ENCODE measurements at places on chromosomes 11 and 22.
A peak's percentile ranks its signal among the peaks of the same experiment; 100 is the strongest.

DNA sequence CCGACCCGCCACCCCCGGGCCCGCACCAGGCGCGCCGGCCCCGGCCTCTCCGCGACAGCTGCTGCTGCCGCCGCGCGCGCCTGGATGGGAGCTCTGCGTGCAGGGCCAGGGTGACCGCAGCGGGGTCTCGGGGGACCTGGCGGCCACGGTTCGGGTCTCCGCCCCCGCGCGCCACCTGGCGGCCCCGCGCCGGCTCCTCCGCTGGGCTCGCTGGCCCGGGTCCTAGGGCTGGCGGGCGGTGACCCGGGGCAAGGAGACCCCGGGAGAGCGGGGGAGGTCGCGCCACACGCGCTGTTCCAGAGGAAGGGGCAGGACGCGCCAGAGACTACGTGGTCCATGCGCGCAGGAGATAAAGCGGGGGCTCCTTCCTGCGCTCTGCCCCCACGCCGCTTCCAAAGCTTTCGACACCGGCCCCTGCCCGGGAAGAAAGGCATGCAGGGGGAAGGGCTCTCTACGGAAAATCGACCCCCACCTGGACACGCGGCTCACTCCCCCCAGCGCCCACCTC, 562 bp downstream of the SHANK2 start:
- DNase-seq = no peak

GRCh38 chr22:36828815-36829214, 12.0 kb upstream of the PVALB start:
- no peak for DNase-seq

- no peak for DNase-seq
Measured at GRCh38 chr11:94741022-94741679, 27.0 kb upstream of the AMOTL1 start.

DNA sequence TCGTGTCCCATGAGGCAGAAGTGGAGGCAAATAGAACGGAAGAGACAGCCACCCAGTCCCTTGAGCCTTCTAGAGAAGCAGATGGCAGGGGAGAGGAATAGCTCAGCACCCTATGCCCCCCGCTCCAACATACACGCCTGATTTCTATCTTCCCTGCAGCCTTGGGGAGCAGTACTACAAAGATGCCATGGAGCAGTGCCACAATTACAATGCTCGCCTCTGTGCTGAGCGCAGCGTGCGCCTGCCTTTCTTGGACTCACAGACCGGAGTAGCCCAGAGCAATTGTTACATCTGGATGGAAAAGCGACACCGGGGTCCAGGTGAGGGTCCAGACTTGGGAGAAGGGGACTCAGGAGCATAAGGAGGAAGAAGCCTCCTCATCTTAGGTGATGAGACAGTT, 6.6 kb downstream of the DPF2 start:
- no peak for DNase-seq

DNA sequence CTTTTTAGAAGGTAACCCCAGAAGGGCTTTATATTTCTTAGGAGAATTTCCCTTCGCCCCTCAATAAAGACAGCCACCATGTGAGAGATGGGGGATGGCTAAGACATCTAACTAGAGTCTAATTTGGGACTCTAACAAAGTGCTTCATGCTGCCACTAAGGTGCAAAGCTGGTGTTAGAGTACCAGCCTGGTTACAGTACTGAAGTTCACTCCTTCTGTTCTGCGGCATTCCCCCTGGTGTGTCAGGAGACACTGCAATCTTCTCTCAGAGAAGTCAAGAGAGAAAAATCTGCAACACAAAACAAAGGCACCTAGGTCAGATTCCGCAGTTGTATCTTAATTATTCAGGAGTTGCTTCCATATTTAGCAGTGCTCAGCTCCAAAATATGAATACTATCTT, 603.0 kb upstream of the CADM1 start:
- no peak for DNase-seq

GRCh38 chr11:69634590-69634989, 6.4 kb upstream of the CCND1 start:
- no peak for DNase-seq

DNA sequence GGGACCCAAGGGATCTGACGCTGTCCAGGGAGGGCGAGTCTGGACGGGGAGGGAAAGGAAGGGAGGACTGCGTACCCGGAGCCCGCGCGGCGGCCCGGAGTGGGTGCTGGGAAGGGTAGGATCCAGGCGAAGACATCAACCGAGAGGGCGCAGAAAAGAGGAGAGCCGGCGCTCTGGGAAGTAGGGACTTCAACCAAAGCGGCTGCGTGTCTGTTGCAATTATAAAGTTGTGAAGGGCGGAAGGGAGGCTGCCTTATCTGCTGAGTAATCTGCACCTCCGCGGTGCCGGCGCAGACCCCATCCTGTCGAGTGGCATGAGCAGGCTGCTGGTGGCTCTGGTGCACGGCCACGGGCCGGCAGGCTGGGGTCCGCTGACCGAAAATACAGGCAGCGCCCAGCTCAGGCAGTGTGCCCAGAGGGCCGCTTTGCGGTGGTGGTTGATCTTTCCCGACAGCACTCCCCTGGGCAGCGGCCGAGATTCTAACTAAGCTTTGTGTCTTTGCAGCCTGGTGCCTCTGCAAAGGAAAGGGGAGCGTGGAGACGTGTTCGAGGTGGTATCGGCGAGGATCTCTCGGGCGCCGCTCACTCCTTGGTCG, 978 bp downstream of the C11orf87 start:
- DNase-seq = no peak

DNA sequence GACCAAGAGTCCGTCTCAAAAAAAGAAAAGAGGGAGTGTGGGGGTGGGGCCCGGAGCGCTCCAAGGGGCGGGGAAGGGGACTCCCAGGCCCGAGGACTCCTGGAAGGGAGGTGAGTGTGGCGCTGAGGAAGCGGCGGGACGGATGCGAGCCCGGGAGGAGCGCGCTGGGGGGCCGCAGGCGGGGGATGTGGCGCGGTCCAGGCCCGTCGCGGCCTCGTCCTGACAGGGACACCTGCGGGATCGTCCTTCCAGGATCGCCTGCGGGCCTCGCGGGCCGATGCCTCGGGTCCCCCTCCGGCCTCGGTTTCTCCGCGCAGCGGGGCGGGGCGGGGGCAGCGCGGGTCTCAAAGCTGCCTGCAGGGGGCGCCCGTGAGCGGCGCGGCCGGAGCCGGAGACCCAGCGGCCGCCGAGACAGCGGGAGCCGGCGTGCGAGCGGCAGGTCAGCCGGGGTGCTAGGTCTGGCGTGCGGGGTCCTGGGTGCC, 3.8 kb upstream of the ADORA2A start:
- DNase-seq = no peak

- DNase-seq = no peak
Measured at GRCh38 chr22:29194184-29194583, 11.5 kb upstream of the EMID1 start.

GRCh38 chr22:39897841-39898240, 3.0 kb upstream of the GRAP2 start:
- DNase-seq = no peak

GRCh38 chr11:61587951-61588727, 7.3 kb upstream of the SYT7 start:
- peak; percentile 56 for DNase-seq

GRCh38 chr11:114298710-114299109, 2.5 kb downstream of the NNMT start:
- DNase-seq = no peak

DNA sequence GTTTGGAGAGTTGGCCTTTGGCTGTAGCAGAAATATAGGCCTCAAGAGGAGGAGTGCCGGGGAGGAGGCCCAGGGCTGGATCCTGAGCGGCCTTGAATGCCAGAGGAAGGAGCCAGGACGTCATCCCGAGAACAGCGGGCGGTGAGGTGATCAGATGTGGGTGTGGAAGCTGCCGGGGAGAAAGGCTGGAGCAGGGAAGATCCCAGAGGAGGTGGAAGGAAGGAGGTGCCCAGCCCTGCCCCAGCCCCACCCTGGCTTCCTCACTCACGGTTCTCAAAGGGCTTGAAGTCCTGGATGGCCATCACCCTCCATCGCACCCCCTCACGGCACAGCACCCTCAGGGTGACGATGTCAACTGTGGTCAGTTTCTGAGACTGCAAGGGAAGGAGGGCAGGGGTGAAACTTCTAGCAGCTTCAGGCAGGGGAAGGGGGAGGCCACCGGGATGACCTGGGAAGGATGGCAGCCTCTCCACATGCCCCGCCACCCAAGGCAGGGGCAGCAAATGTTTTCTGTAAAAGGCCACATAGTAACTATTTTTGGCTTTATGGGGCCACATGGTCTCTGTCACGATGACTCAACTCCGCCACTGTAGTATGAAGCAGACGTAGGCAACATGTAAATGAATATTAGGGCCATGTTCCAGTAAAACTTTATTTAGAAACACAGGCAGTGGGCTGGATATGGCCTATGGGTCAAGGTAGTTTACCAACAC, 10.7 kb downstream of the IL2RB start:
- DNase-seq = no peak

DNA sequence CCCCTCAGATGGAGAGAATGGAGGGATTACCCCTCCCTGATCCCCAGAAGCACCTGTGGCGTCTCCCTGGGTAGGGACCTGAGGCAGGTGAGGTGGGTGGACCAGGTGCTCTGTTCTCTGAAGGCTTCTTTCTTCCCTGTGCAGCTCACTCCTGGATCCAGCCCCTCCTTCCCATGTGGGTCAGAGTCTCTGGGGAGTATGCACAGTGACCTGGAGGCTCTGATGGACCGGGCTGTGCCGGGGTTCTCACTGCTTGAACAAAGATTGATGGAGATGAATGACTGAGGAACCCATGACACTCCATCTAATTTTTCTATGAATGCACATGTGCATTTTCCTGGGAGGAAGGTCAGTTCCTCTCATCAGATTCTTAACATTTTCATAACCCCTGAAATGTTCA, 78.6 kb upstream of the SHANK2 start:
- DNase-seq = no peak

- no peak for DNase-seq
Measured at GRCh38 chr11:14546672-14547071, 26.5 kb upstream of the PSMA1 start.

- DNase-seq = no peak
Measured at GRCh38 chr11:64083398-64084080, 47.8 kb downstream of the FLRT1 start.

GRCh38 chr11:116033931-116034553, 529.8 kb upstream of the CADM1 start:
- no peak for DNase-seq

GRCh38 chr22:31090217-31091085, 9.3 kb downstream of the SMTN start:
- no peak for DNase-seq

GRCh38 chr11:88603091-88603867, 265.7 kb upstream of the CTSC start:
- no peak for DNase-seq

- DNase-seq = no peak
Measured at GRCh38 chr11:29562183-29562582, 454.6 kb downstream of the KCNA4 start.

GRCh38 chr11:313787-314553, at the start of gene IFITM1:
Gene IFITM1 (plus strand): TSS chr11:314040. CDS start chr11:314171, 131 bp downstream.
- DNase-seq = peak; percentile 34

- no peak for DNase-seq
Measured at GRCh38 chr11:1121813-1122663, 35.7 kb upstream of the MUC5AC start.

DNA sequence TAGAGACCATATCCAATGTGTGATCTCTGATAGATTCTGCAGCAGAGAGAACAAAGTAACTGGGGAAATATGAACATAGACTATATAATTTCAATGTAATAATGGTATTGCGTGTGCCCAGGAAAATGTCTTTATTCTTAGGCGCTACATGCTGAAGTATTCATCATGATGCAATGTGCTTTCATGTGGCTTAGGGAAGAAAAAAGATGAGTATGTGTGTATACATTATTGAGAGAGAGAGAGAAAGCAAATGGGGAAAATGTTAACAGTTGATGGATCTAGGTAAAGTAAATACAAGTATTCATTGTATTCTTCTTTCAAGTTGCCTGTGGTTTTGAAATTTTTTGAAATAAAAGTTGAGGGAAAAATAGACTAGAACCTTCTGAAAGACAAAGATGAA, 10.3 kb downstream of the CADM1 start:
- DNase-seq = no peak

DNA sequence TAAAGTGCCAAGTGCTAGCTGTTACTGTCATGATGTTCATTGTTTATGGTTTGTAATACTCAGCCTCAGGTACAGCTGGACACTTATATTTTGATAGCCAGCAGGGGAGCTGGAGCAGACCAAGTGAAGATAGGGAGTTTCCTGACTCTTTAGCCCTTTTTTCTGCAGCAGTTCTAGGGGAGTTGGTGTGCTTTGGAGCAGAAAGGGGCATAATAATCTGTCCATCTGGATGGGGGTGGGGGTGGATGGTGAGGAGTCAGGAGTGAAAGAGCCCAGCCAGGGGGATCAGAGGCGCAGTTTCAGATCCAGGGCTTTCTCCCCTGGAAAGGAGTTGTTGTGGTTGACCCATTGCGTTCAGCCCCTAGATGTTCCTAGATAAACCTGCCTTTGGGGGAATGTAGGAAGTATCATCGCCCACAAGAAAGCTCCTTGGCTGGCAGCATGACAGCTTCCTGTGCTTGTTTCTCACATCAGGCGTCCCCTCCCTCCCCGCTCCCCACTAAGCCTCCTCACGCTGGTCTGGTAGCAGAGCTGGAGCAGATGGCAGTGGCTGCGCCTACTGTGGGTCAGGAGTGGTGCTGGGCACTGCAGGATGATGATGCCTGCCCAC, 41.9 kb downstream of the MED15 start:
- no peak for DNase-seq

GRCh38 chr22:37981282-37982011, 2.9 kb downstream of the SOX10 start:
- DNase-seq = no peak

GRCh38 chr22:22161924-22162851, 82.4 kb upstream of the VPREB1 start:
- DNase-seq = no peak

DNA sequence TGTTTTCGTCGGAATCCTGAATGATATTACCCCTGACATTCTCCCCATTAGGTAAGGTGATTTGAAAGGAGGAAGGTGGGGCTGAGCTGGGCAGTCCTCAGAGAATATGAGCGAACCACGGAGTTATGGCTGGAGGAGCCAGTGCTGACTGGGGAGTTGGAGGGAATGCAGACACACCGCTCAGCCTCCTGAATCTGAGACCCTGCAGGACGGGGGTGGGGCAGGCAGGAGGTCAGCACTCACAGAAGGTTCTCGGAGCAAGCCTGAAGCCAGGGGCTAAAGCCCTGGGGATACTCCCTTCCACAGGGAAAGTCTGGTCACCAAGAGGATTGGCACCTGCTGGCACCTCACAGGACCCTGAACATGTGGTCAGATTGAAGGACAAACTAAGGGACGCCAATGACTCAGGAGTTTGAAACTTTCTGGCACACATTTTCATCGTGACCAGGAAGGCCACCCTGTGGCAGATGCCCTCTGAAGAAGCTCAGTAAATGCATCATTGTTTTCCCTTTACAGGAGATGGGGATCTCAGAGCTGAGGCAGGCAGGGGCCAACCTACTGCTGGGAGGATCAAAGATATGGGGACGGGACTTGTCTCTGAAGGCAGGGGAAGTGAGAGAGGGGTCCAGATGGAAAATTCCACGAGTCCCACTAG, 26.9 kb upstream of the FCHSD2 start:
- no peak for DNase-seq

- no peak for DNase-seq
Measured at GRCh38 chr11:95076416-95076815, 9.7 kb downstream of the SRSF8 start.

All from stimulated activated CD4-positive, alpha-beta T cell treated with anti-CD3 and anti-CD28 coated beads, Interleukin-15, amount 100 ng/mL, for 48 hours (primary cell).